ENCODE measurements at places on chromosomes 13 and 19. TPM values are rescaled to one million over a fixed set of nuclear protein-coding genes. Genes with fewer than 3 reads are reported as not detected.

The FPR1 gene
- total RNA-seq, result not detected

The CNFN gene
- not detected for total RNA-seq

The NLRP5 gene
- not detected for total RNA-seq

The EFNB2 gene
- total RNA-seq, result 3.9 TPM

The ZNF506 gene
- total RNA-seq, result 20.7 TPM
